ENCODE measurements at places on chromosomes 4 and X. TPM values are rescaled to one million over a fixed set of nuclear protein-coding genes. Genes with fewer than 3 reads are reported as not detected.

GRCh38 chr4:174217273-174218126 is 66.0 kb downstream of the FBXO8 start:
- H3K36me3 ChIP-seq = no peaks in the 10 kb centered on the region
- no peak overlapping the region for H3K27ac ChIP-seq
- H3K27me3 ChIP-seq = peaks cover 95% of the 10 kb centered on the region
- peaks cover 37% of the 10 kb centered on the region for H3K4me1 ChIP-seq
- peak overlapping the region; percentile 63 for H3K4me3 ChIP-seq
- no peak for DNase-seq

The PRRG1 gene
- total RNA-seq = 9.8 TPM

The LRRC66 gene
- total RNA-seq = 0.73 TPM

- no peak overlapping the region for H3K4me3 ChIP-seq
- DNase-seq = no peak
- peaks cover 3% of the 10 kb centered on the region for H3K36me3 ChIP-seq
- H3K27me3 ChIP-seq = no peaks in the 10 kb centered on the region
- peaks cover 41% of the 10 kb centered on the region for H3K4me1 ChIP-seq
Measured at GRCh38 chr4:123232439-123232838, 164.2 kb upstream of the SPRY1 start.

DNA sequence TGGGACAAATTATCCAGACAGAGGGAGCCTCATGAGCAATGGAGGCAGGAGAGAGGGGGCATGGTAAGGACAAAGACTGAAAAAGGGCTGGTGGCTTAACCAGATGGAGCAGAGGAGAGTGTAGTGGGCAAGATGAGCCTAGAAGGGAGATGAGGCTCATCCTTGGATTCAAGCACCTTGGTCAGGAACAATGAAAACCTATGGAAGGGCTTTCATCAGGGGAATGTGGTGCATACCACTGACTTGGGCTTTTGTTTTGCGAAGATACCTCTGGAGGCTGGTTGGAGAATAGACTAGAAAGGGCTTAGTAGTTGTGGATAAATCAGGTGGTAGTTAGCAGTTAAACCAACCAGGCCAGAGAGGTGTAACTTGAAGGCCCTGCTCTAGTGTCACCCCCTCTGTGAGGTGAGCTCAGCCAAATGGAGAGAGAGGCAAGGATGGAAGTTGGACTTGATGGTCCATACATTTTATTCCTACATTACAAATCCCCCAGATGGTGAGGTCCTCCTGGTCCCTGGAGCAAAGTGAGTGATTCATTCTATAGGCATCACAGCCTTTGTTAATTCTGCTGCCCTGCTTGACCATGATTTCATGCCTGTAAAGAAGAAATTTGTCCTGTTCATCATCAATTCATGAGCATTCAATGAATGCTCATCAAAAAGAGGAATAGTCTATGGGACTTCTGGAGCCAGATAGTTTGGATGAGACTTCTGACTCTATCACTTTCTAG is 264.8 kb upstream of the IGFBP7 start:
- DNase-seq = no peak
- H3K4me3 ChIP-seq = no peak overlapping the region
- H3K36me3 ChIP-seq = no peaks in the 10 kb centered on the region

GRCh38 chr4:56730097-56730496 is 49.0 kb upstream of the HOPX start:
- H3K27me3 ChIP-seq = peaks cover 18% of the 10 kb centered on the region
- no peak overlapping the region for H3K27ac ChIP-seq
- H3K36me3 ChIP-seq = no peaks in the 10 kb centered on the region

The FAM236A gene
- not detected for total RNA-seq

DNA sequence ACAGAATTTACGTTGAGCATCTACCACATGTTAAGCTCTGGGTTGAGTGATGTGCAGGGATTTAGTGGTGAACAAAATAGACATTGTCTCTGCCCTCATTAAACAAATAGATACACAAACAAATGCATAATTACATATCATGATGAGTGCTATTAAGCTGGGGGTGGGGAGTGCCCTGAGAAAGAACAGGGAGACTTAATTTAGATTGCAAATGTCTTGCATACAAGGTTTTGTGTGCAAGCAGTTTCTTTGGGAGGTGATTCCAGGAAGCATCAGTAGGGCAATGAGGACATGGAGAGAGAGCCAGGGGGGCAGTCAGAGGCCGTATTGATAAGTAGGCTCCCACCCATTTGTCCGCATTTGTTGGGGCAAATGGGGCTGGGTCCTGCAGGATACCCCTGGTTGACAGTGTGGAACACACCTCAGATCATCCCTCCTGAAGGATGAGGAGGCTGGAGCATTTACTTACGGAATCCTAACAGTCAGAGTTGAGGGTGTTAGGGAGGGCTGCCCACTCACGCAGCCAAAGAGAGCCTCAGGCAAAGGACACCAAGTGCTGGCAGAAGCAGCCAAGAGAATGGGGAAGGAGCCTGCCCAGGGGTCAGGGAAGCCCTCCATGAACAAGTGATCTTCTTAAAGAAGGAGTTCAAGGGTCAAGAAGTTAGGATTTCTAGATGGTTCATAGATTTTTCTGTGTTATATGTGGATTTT is 245.9 kb downstream of the BCOR start:
- no peaks in the 10 kb centered on the region for H3K36me3 ChIP-seq
- no peak overlapping the region for H3K4me3 ChIP-seq
- no peak overlapping the region for H3K27ac ChIP-seq
- DNase-seq = no peak
- no peaks in the 10 kb centered on the region for H3K27me3 ChIP-seq
- peaks cover 46% of the 10 kb centered on the region for H3K4me1 ChIP-seq

The NDP gene
- not detected for total RNA-seq

The NDST4 gene
- total RNA-seq = 5.1 TPM

The UGT2A3 gene
- total RNA-seq = not detected

The PIGA gene
- 10.3 TPM for total RNA-seq

The IGSF1 gene
- total RNA-seq = 3.1 TPM

The CLTRN gene
- not detected for total RNA-seq

DNA sequence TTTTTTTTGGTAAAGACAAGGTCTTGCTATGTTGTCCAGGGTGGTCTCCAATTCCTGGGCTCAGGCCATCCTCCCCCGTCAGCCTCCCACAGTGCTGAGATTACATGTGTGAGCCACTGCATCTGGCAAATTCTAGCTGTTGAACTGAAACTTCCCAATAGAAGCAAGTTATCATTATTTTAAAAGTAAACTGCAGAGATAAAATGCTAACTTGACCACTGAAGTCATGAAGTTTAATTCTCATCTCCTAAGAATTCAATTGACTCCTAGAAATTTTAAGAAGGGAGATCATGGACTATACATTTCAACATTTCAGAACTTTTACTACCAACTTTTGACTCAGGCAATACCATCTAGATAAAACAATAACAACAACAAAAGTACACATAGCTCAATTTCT is 11.7 kb upstream of the EXOSC9 start:
- peaks cover 41% of the 10 kb centered on the region for H3K4me1 ChIP-seq
- no peak overlapping the region for H3K4me3 ChIP-seq
- DNase-seq = no peak
- peak overlapping the region; percentile 35 for H3K27ac ChIP-seq
- no peaks in the 10 kb centered on the region for H3K36me3 ChIP-seq
